Neural progenitor cell (in vitro differentiated cells): ENCODE measurements at places on chromosomes 16 and 17. TPM values are rescaled to one million over a fixed set of nuclear protein-coding genes. Genes with fewer than 3 reads are reported as not detected.
A peak's percentile ranks its signal among the peaks of the same experiment; 100 is the strongest.

DNA sequence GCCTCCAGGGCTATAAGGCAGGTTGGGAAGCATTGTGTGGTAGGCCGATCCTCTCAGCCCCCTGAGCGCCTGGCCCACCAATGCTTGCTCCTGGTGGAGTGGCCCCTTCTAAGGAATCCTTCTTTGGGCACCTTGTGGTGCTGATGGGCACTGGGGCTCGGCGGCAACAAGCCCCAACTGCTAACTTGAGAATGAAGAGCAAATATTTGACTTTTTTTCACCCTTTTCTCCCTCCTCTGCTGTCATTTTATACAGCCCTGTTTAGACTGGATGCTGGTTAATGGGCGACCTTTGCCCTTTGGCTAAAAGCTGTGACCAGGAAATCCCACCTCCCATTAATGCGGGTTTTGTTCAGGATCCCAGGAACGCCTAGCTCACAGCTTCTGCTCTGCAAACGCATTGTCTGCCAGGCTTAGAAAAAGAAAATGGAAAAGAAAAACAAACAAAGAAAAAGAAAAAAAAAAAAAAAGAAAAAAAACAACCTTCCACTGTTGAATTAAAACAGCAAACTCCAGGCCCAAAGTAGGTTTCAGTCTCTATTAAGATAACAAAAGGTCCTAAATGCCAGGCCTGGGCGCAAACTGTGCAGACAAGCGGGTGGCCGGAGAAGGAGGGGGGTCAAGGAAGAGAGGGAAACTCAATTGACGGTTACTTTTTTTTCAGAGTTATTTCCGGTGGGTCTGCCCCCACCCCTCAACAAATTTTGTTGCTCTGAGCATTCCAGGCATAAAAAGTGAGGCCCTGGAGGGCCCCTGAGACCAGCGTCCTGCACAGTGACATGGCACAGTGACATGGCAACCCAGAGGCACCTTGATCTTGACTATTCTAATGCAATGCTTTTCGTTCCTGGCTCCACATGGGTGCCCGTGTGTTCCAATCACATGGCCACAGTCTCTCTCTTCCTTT, 301.4 kb downstream of the MAF start:
- DNase-seq: peak; percentile 97

GRCh38 chr17:50267074-50267841, 7.0 kb upstream of the TMEM92 start:
- no peak for DNase-seq

GRCh38 chr17:82272495-82273326, 789 bp downstream of the CSNK1D start:
- peak; percentile 63 for DNase-seq

DNA sequence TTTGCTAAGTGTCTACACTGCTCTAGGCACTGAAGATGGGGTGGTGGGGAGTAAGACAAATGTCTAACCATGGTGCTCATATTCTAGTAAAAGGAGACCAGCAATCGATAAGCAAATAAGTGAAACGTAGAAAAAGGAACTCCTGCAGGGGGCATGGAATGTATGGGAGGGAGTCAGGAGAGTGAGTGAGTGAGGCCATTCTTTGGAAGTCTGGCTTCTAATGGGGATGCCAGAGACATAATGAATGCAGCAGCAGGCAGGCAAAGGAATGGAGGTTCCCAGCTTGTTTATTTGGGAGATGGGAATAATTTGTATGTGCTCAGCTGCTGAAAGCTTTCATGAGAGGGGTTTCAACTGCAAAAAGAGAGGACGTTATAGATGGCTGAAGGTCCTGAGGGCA, 216.4 kb upstream of the DYNLRB2 start:
- peak; percentile 55 for DNase-seq

GRCh38 chr16:88881675-88882357, 15.4 kb upstream of the PABPN1L start:
- DNase-seq: no peak

The MIS12 gene
- 36.5 and 53.7 TPM in 2 replicates for total RNA-seq

The WFIKKN1 gene
- total RNA-seq: 5.9 and 22.5 TPM in 2 replicates

DNA sequence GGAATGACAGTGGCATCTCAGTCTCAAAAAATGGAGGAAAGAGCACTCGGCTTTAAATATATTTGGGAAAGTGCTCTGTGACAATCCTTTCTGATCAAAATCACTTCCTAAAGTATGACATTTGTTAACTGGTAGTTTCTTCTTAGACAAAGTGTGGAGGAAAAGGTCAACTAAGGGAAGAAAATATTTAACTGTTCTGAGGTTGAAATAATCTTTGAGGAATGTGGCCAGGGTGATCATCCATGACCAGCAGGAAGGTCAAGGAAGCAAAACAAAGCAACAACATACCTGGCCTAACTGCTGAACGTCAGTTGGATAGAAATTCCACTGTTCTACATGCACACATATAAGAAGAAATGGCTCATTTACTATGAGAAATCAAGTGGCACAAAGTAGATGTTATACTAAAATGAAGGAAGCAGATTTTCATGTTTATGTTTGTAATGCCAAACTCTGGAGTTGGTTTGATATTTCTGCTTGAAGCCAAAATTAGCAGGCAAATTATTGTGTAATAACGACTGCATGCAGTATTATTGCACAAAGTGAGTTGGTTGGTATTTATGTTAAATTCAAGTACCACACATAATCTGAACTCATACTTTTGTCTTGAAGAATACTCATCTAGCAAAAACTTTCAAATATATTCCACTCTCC, 87.3 kb upstream of the CORO6 start:
- DNase-seq: no peak

- DNase-seq: no peak
Measured at GRCh38 chr17:58092101-58092796, 9.0 kb downstream of the DYNLL2 start.

DNA sequence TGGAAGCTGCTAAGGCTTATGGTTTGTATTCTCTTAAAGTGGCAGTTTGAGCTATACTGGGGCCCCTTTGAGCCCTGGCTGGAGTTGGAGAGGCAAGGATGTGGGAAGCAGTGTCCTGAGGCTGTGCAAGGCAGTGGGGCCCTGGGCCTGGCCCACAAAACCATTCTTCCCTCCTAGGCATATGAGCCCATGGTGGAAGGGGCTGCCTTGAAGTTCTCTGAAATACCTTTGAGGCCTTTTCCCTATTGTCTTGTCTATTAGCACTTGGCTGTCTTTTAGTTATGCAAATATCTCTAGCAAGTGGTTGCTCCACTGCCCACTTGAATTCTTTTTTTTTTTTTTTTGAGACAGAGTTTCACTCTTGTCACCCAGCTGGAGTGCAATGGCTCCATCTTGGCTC, 119.2 kb downstream of the PCTP start:
- DNase-seq: no peak

DNA sequence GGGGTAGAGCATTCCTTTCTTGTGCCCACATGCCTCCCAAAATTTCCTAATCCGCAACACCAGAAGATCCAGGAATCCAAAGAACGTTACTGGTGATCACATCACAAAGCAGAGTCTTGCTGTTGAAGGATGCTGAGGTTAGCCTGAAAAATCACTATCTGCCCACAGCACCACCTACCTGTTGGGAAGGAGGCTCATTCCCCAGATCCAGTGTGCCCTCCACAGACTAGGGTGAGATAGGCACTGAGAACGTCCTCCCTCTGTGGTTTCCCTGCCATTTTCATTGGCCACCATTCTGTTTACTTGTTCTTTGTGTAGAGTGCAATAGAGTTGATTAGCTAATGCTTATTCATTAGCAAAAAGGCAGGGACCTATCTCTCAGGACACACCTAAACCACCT, 30.3 kb downstream of the RCVRN start:
- no peak for DNase-seq

DNA sequence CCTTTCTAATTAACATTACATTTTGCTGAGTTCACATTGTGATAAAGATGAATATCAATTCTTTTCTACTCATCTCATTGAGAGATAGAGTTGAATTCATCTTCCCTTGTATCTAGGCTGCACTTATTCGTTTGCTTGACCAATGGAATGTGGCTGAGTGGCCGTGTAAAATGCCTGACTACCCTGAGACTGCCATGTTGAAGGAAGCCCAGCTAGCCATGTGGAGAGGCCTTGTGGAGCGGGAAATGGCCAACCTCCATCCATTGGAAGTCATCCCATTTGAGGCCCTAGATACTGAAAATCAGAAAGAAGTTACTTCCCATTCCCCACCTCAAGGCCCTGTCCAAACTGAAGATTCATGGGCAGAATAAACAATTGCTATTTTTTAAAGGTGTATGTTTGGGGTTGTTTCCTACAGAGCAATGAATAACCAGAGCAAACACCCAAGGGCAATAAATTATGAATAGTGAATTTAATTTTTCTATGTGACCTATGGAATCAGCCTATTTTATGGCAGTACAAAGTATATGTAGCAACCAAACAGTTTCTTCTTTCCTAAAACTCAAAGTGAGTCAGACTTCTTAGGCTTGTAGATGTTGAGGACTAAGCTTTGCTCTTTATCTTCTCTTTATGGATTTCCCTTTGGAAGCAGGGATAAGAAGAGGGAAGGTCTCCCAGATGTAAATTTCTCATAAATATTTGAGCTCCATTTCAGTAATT, 545.1 kb downstream of the MAF start:
- no peak for DNase-seq

- no peak for DNase-seq
Measured at GRCh38 chr16:55567382-55567781, 898 bp downstream of the CAPNS2 start.

The PPY gene
- not detected in 2 replicates for total RNA-seq

The JUP gene
- 28.5 and 91.8 TPM in 2 replicates for total RNA-seq

- no peak for DNase-seq
Measured at GRCh38 chr17:76155988-76156661, 15.1 kb upstream of the FOXJ1 start.

DNA sequence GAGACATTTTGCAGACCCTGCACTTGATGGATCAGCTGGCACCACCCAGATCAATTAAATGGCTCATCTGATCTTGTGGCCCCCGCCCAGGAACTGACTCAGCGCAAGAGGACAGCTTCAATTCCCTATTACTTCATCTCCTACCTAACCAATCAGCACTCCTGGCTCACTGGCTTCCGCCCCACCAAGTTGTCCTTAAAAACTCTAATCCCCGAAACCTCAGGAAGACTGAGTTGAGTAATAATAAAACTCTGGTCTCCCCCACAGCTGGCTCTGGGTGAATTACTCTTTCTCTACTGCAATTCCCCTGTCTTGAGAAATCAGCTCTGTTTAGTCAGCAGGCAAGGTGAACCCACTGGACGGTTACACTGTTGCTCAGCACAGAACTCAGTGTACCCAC, 23.6 kb downstream of the SPPL2C start:
- DNase-seq: no peak

- no peak for DNase-seq
Measured at GRCh38 chr17:60439501-60439900, 17.2 kb downstream of the CHCT1 start.

- DNase-seq: no peak
Measured at GRCh38 chr16:86261379-86261778, 248.9 kb upstream of the FOXF1 start.

- no peak for DNase-seq
Measured at GRCh38 chr16:29802416-29802935, 3.9 kb upstream of the MAZ start.

GRCh38 chr16:88494335-88495154, 41.5 kb downstream of the ZFPM1 start:
- DNase-seq: no peak

DNA sequence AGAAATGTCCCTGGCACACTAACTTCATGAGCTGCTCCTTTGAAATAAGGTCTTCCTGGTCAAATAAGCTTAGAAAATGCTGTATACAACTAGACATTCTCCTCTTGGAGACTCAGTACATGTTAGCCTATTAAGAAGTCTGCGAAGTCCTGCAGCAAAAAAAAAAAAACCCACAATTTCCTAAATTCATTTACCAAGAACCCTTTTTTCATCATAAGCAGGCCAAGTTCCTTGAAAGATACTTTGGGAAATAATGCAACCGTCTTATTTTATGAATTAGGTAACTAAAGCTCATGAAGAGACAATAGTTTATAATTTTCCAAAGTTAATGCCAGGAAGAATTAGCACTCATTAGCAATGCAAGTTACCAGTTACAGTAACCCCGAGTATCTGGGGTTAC, 49.0 kb upstream of the HAS3 start:
- DNase-seq: no peak

- no peak for DNase-seq
Measured at GRCh38 chr16:58096249-58096648, 32.9 kb downstream of the CFAP20 start.

GRCh38 chr17:39564211-39564848, 43.4 kb downstream of the NEUROD2 start:
- peak; percentile 72 for DNase-seq
